D721Med (cell line): ENCODE measurements at places on chromosomes 16 and 17.

DNA sequence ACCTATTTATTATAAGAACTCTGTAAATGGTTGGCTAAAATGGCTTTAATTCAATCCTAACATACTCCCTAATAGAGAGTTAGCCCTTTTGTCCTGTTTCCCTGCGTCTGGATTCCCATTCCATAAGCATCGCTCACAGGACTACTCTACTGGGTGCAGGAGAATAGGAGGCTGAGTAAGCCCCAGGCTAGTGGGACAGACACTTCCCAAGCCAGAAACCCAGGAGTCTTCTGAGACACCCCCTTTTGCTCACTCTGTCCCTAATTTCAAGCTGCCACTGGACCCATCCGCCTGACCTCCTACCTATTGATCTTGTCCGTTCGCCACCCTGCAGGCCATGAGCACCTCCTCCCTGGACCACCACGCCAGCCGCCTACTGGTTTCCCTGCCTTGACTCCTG, 16.7 kb upstream of the TOB1 start:
- DNase-seq = no peak

DNA sequence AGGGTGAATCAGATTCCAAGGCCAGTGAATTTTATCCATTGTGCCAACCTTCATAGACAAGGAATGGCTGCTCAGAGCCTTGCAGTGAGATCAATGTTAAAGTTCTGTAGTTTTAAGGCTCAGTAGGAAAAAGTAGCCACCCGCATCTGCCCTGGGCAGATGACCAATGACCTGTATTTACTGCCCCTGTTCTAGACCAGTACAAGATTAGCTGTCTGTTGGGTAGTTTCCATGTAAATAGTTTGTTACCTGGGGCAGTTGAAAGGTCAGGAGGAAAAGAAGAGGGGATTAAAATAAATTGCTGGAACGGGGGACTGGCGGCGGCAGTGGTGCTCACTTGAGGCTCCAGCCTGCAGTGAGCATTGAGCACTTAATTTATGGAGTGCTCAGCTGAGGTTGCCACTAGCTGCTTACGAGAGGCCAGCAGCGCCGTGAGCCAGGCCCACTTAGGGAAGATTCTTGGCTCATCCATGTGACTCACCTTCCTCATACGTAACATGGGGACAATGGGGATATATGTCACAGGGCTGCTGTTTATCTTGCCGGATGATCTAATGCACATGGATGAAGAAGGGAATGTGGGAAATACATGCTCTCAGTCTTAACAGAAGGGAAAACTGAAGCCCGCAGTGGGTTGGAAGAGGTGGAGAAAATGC, 10.7 kb upstream of the NOS2 start:
- no peak for DNase-seq

DNA sequence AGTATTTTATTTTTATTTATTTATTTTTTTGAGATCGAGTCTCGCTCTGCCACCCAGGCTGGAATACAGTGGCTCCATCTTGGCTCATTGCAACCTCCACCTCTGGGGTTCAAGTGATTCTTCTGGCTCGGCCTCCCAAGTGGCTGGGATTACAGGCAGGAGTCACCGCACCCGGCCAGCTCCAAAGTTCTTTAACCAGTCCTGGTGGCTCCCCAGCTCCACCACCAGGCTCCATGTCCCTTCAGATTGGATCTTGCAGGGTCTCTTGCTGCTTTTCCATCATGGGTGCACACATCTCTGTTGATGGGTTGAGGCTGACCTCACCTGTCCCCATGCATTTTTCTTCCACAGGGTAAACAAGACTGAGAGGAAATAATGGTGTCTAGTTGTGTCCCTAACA, 8.4 kb upstream of the USP36 start:
- no peak for DNase-seq

DNA sequence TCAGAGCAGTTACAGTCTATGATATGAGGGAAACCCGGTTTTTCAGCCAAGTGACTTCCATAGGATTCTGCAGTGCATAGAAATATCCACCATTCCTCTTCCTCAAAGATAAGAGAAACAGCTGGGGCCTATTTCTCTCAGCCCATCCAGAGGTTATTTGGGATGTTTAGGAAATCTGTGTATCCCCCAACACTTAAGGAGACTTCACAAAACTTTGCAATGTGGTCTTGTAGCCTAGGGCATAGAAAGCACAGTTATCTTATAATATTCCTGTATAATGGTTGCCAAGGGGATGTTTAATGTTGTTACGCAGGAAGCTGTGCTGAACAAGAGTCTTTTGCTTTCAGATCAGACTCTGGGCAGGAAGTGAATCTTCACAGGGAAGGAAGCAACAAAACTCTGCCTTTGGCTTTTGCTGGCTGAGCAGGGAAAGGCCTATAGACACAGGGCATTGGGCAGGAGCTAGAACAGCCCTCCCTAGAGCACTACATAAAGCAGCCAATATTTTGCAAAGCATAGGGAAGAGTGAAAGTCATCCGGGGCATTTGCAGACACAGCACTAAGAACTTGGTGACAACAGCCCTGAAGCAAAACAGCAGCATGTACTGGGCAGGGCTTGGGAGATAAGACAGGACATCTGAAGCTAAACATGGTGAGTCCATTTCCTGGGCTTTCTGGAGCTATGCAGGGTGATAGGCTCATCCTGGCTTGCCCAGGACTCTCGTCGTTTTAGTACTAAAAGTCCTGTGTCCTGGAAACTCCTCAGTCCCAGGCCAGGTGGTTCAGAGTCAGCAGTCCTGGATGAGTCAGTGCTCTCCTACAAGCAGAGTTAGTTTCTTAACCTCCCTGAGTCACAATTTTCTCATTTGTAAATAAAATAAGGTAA, 18.7 kb upstream of the BEAN1 start:
- no peak for DNase-seq

- no peak for DNase-seq
Observed at GRCh38 chr17:4947010-4947410, 1.3 kb downstream of the PFN1 start.

GRCh38 chr16:81480606-81481206, 36.1 kb downstream of the CMIP start:
- DNase-seq = no peak

DNA sequence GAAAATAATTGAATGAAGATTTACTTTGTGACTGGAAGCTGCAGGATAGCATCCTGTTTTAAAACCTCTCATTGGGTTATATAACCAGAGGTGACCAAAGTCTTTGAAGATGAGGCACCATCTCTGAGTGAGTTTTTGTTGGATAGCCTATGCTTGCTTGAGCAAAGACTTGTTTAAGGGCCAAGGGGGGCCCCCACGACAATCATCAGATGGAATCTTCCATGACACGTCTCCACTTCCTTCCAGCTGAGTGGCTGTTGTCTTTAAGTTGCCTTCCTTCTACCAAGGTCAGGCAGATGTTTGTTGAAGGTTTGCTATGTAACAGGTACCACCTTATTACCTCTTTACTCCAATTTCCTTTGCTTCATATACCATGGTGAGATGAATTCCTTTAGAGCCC, 188.8 kb downstream of the PRKCA start:
- DNase-seq = no peak

GRCh38 chr16:88691924-88692560, 5.7 kb upstream of the SNAI3 start:
- no peak for DNase-seq

- no peak for DNase-seq
Observed at GRCh38 chr16:12639044-12639443, 164.6 kb downstream of the CPPED1 start.

- DNase-seq = no peak
Observed at GRCh38 chr17:21005367-21005766, 37.4 kb downstream of the USP22 start.

GRCh38 chr17:54900457-54901229, at the start of gene TOM1L1:
TOM1L1 (plus strand) TSS chr17:54900852; CDS start chr17:54900866, 14 bp downstream.
- peak; percentile 54 for DNase-seq

DNA sequence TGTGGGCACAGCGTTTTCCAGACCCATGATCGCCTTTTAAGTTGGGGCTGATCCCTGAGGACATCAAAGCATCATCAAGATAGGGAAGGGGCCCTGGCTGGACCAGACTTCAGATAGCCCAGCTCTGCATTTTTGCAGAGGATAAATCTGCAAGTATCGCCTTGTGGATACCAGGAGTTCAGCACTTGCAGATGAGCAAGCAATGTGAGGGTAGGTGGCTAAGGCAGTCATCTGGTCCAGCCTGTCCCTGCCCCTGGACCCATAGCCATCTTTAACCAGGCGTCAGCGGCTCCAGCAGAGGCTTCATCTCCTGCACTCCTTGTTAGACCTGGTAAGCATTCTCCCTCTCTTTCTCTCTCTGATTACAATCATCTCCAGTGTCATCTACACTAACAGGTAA, 9.0 kb upstream of the MRPS23 start:
- no peak for DNase-seq

DNA sequence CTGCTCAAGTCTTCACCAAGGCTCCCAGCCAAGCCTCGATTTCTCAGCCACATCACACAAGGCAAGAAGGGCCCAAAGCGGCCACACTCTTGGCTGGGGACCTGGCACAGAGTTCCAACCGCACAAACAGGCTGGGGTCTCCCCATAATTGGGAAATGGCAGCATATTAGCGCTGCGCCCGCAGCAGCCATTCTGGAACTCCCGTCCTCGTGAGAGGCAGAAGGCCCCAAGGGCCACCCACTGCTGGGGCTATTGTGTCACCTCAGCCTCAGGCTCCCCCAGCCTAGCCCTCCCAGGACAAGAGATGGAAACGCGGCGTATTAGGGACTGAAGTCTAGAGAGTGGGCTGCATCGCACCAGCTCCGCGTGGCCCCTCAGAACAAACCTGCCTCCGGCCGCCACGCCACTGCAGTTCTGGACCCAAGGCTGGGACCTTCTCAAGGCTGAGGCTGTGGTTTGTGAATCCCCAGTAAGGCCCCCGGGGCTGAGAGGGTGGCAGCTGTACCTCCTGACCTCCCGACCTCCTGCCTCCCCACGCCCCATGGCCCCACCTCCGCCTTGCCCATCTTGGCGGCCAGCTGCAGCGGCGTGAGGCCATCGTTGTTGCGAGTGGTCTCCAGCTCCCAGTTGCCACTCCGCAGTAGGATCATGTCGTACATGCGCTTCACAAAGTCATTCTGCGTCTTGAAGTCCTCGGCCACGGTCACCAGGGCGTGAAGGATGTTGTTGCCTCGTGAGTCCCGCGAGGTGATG, 25.3 kb downstream of the TRPV3 start:
- no peak for DNase-seq

GRCh38 chr16:4944333-4945281, 7.7 kb upstream of the PPL start:
- no peak for DNase-seq

- no peak for DNase-seq
Observed at GRCh38 chr16:59205403-59205802, 471.3 kb upstream of the GOT2 start.

DNA sequence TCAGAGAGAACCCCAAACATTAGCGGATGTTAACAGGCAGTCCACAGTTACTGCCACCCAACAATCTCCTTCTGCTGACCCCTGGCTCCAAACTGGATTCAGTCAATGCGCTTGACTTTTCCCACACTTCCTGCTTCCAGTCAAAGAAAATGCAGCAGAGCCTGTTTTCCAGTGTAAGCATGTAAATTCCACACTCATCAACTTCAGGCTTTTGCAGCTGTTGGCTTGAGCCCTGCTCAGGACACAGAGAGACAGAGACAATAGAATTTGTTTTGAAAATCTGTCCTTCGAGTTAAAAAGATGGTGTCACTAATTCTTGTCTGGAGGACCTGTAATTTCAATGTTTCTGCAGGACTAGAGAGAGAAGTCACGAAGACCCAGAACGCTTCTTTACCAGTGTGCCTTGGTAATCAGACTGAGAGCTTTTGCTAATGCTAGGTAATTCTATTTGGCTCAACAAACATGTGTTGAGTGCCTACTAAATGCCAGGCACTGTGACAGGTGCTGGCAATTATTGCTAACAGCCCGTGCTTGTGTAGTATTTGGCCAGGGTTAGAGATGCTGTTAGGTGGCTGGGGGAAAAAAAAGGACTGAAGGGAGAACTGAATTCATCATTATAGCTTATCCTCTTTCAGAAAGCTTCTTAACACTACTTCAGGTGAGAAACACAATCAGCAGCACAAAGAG, 32.5 kb downstream of the HOXB1 start:
- no peak for DNase-seq

DNA sequence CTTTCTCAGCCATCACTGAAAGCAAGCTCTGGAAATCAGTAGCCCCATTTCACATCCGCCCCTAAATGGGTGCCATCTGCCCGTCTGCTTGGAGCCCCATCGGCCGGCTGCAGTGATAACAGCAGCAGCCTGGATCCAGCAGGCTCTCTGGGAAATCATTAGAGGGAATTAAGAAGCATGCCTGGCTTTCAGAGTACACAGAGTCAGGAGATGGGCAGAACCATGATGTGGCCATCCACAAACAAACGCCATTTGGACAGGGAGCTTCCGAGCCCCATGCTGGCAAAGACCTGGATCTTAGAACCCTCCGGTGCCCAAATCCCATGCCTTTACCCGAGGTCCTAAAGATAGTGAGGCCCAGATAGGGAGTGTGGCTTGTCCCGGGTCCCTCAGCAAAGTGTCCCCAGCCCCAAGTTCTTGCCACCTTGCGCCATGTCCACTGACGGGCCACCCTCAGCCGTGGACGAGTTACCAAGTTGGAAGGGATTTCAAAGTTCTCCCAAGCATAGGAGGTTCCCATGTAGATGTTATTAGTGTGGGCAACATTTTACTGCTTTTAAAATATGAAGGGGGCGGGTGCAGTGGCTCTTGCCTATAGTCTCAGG, 1.0 kb upstream of the LITAF start:
- DNase-seq = peak; percentile 51

GRCh38 chr17:82242977-82243647, 14.3 kb downstream of the SLC16A3 start:
- no peak for DNase-seq

DNA sequence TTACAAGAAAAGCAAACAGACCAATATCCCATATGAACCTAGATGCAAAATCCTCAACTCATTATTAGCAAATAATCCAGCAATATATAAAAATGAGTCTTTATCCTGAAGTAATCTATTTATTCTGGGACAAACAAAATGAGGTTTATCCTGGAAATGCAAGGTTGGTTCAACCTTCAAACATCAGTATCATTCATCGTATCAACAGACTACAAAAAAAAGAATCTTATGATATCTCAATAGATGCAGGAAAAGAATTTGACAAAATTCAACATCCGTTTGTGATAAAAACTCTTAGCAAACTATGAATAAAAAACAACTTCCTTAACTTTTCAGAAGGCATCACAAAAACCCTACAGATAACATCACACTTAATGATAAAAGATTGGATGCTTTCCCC, 18.4 kb upstream of the BAIAP2 start:
- DNase-seq = no peak

DNA sequence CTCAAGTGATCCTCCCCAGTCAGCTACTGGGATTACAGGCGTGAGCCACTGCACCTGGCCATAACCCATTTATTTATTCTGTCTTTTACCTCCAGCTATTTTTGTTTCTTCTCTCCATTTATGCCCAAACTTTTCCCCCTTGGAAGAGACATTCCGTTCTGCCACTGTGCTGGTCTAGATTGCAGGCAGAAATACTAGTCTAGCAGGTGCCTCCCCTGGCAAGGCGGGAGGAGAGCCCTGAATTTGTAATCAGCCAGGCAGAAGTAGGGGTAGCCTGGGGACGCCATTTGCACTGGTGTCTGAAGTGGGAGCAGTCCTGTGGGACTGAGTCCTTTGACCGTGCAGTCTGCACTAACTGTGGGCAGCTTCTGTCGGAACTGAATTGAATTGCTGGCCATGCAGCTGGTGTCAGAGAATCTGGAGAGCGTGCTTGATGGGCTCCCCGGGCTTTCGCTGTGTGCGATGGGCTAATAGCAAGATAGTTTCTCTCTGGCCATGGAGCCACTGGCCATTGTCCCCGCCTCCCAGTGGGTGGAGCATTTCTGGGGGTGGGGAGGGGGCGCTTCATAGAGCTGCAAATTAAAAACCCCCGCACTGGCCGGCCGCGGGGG, 31.5 kb upstream of the LITAF start:
- no peak for DNase-seq

GRCh38 chr16:12899529-12900143, 1.8 kb upstream of the SHISA9 start:
- DNase-seq = no peak

GRCh38 chr17:3870871-3871306, 22.0 kb downstream of the CAMKK1 start:
- DNase-seq = no peak
